ENCODE measurements at places on chromosomes 6 and 20. TPM values are rescaled to one million over a fixed set of nuclear protein-coding genes. Genes with fewer than 3 reads are reported as not detected.

FAM209A gene
- not detected for total RNA-seq

FAM217A gene
- total RNA-seq = not detected

ERVFRD-1 gene
- 0.10 TPM for total RNA-seq

TP53RK gene
- 17.5 TPM for total RNA-seq

EZR gene
- 108 TPM for total RNA-seq

OPRM1 gene
- total RNA-seq = not detected

- no peak for DNase-seq
Measured at GRCh38 chr6:135073217-135073616, 18.6 kb upstream of the HBS1L start.

DNA sequence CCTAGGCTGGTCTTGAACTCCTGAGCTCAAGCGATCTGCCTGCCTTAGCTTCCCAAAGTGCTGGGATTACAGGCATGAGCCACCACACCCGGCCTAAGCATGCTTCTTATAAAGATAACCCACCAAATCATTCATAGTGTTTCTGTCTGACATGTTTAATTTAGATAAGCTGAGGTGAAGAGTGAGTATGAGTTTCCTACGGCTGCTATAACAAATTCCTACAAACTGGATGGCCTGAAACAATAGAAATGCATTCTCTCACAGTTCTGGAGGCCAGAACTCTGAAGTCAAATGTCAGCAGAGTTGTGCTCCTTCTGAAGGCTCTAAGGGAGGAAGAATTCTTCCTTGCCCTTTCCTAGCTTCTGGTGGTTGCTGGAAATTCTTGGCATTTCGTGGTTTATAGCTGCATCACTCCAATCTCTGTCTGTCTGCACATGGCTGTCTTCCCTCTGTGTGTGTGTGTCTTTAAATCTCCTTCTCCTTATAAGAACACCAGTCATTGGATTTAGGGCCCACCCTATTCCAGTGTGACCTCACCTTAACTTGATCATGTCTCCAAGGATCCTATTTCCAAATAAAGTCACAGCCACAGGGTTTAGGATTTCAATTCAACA lies 29.9 kb downstream of the MAPK13 start:
- no peak for DNase-seq

DNA sequence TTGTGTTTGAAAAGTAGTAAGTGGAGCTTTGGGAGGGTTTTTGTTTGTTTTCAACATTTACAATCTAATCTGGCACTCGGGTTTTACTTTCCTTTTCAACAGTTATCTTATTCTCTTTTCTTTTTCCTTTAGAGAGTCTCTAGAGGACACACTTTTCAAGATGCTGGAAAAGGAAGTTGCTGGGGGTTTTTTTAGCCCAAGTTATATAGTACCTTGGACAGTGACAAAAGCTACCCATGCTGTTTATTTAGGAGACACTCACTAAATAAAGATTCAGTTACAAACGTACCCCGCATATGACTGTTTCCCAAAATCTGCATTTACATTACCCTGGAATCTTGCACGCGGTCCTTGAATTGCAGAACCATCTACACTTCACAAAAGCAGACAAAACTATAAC lies 78.8 kb downstream of the MAP7 start:
- DNase-seq = no peak

GRCh38 chr20:52093575-52093974 lies 98.0 kb downstream of the ZFP64 start:
- no peak for DNase-seq

- peak; percentile 81 for DNase-seq
Measured at GRCh38 chr20:61106438-61106837, 145.6 kb upstream of the CDH4 start.

- DNase-seq = no peak
Measured at GRCh38 chr20:61354501-61354900, 102.4 kb downstream of the CDH4 start.

- DNase-seq = no peak
Measured at GRCh38 chr20:13187899-13188298, 33.2 kb upstream of the ISM1 start.

DNA sequence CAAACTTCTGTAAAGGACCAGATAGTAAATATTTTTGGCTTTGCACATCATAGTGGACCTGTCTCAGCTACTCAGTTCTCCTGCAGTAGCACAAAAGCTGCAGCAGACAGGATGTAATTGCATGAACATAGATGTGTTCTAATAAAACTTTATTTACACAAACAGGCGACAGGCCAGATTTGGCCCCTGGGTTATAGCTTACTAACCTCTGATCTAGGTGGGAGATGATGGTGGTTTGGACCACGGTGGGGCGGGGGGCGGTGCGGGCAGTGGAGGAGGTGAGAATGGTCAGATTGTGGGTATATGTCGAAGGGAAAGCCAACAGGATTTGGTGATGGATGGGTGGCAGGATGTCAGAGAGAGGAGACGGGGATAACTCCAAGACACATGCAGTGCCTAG lies 196.3 kb downstream of the ZMYND8 start:
- DNase-seq = no peak

DNA sequence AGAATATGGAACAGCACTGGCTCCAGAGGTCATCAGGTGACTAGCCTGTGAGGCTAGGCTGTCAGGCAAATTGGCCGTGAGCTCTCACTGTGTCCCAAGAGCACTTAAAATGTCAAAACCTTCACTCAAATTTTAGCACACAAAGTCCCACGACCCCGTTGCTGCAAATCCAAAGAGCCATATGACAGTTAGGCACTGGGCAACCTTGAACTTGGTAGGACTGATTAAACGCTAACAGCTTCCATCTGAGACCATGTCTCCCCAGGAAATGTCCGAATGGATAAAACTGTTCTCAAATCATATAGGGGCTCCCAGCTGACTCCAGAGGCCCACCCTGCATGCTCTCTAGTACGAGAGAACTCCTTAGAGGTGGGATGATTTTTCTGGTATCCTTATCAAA lies 196.6 kb downstream of the PHACTR1 start:
- no peak for DNase-seq

DNA sequence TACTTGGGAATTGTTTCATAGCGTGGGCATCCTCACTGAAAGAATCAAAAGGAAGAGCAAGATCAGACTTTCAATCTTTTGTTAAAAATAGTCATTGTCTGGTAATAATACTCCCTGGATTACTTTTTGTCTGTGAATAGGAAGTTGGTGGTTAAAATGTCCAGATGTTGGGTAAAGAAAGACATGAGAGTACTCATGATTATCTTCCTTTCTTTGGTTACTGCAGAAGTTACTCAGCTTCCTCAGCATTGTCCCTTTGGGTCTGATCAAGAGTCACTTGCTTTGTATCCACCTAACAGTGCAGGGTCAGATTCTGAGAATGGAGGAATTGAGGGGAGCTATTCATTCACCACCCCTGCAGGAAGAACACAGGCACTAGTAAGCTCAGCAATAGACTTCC lies 54.6 kb downstream of the RIN2 start:
- no peak for DNase-seq

DNA sequence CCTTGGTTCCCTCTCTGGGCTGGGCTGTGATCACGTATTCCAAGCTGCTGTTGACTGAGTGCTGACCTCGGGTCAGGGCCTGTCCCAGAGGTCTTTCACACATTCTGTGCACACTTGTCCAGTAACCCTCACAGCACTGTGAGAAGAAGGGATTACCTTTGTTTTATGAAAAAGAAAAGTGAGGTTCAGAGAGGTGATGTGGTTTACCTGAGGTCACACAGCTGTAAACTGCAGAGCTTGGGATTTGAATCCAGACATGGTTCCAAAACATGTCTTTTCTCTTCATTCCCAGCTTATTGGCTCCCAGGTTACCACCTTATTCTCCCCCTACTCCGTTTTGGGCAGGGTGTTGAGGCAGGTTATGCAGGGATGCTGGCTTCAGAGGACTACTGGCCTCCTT lies 28.4 kb upstream of the CDH22 start:
- no peak for DNase-seq

DNA sequence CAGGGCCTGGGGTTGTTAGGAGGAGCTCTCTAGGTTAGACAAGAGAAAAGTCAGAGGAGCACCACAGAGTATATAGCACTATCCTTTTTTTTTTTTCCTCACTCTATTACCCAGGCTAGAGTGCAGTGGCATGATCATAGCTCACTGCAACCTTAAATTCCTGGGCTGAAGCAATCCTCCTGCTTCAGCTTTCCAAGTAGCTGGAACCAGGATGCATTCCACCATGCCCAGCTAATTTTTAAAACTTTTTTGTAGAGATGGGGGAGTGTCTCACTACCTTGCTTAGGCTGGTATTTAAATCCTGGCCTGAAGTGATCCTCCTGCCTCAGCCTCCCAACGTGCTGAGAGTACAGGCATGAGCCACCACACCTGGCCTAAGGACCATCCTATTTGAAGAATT lies 19.3 kb upstream of the AKIRIN2 start:
- DNase-seq = no peak

- no peak for DNase-seq
Measured at GRCh38 chr6:26342106-26343004, 22.6 kb upstream of the BTN3A2 start.

GRCh38 chr20:22507240-22507961 lies 77.0 kb downstream of the FOXA2 start:
- DNase-seq = no peak

- no peak for DNase-seq
Measured at GRCh38 chr20:56060486-56060885, 55.2 kb upstream of the CBLN4 start.

- no peak for DNase-seq
Measured at GRCh38 chr6:37549154-37549553, 49.5 kb upstream of the CCDC167 start.

- DNase-seq = no peak
Measured at GRCh38 chr6:30970946-30971345, 12.6 kb upstream of the MUC21 start.

DNA sequence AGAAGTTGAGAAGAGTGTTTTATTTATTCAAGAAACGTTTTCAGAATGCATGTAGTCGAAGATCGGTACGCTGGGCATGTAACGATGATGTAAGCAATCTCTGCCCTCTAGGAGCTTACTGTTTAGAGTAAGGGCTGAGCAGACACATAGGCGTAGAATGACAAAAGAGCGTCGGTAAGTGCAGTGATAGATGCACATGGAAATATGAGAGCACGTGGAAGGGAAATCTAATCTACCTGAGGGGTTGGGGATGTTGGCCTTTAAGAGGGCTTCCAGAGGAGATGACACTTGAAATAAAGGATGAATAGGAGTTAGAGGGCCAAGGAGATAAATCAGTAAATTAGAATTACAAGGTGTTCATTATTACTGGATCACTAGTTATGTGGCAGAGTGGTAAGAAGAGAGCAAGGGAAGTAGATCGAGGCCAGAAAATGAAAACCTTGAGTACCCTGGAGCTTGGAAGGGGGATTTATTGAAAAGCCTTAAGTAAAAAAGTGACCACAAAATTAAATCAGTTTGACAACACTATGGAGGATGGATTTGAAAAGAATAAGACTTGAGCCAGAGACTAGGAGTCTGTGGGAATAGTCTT lies 782 bp downstream of the TRMT11 start:
- no peak for DNase-seq

DNA sequence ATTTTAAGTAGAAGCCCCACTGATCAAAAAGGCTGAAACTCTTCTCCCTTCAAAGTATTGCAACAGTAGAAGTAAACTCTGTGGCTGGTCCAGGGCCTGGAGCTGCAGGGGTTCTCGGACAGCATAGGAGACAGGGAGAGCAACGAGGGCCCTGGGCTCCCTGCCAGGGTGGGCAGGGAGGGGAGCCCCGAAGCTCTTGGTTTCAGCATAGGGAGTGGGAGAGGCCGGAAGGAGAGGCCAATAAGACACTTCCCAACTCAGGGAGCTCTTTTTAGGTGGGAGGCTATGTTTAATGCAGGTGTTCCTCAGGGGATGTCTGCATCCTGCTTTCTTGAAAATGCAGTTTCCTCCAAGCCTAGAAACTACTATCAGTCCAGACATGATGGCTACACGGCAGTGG lies 91.1 kb downstream of the LY86 start:
- DNase-seq = no peak
